ENCODE measurements at places on chromosomes 6 and 20.

- no peak for DNase-seq
Measured at GRCh38 chr20:56925831-56926170, 296.7 kb downstream of the TFAP2C start.

GRCh38 chr6:43338243-43338642, 29.6 kb upstream of the CRIP3 start:
- DNase-seq = no peak

- no peak for DNase-seq
Measured at GRCh38 chr20:49620364-49621240, 52.7 kb upstream of the PTGIS start.

- DNase-seq = no peak
Measured at GRCh38 chr6:1579096-1579495, 30.6 kb upstream of the FOXC1 start.

GRCh38 chr20:47879771-47880170, 94.5 kb upstream of the SULF2 start:
- DNase-seq = no peak

DNA sequence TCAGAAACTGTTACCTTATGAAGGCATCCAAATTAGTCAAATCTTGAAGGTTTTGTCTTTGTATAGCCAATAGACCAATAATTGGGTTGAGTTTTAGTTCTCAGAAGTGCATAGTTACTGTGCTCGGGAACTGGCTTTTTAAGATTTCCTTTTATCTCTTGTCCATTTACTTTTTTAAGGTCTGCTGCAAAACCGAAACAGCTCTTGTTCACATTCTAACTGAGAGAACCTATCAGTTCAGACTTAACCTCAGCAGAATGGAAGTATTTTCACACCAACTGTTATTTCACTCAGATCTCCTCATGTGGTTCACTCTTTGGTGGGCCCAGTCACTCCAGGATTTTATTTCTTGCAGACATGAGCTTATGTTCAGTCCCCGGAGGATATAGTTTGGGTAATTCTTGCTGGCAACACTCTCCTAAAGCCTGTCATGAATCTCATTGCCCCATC, 55.5 kb downstream of the TPBG start:
- no peak for DNase-seq

GRCh38 chr6:125107896-125108295, 45.7 kb upstream of the TPD52L1 start:
- no peak for DNase-seq

DNA sequence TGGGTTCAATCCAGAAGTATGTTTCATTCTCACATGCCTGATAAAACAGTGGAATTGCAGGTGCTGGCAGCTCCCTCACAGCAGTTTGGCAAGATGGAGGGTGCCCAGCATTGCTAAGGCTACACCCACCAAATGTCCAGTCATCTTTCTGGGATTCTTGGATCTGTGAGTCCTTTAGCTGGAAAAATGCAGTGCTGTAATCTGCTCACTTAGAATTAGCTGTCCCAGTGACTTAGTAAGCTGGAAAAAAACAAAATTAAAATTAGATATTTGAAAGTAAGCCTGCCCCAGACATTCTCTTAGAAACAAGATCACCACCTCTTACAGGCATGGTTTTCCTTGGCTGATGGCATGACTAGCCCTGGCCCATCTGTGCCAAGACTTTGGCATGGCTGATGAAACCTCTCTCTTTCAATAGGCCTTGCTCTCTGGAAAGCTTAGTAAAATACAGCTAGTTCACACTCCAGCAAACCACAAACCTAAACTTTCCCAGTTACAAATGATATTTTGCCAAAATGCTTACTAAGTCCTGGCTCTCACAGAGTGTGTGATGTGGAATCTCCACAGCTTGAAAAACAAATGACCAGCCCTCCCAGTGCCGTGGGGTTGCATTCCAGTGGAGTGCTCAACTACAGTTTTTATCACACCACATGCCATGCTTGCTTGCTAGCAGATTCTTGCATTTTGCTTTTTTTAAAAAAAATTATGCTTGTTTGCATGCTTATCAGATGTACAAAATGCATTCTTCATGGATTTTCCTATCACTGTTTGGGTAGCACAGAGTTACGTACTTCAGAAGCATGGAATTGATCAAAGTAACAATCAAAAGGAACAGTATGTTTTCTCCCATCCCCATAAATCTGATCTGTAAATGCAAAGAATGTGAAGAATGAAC, 261.5 kb downstream of the EYA4 start:
- no peak for DNase-seq

DNA sequence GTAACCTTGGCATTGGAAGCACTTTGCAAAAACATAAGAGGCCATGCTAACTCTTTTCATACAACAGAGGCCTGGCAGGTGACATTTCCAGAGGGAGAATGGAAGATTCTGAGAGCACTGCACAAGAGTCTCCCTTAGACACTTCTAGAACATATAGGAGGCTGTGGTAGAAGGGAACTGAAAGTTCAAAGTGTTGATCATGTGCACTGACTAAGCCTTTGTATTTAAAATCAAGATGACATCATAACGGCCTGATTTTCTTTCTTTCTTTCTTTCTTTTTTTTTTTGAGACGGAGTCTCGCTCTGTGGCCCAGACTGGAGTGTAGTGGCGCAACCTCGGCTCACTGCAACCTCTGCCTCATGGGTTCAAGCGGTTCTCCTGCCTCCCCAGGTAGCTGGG, 26.8 kb upstream of the DNAAF9 start:
- no peak for DNase-seq

DNA sequence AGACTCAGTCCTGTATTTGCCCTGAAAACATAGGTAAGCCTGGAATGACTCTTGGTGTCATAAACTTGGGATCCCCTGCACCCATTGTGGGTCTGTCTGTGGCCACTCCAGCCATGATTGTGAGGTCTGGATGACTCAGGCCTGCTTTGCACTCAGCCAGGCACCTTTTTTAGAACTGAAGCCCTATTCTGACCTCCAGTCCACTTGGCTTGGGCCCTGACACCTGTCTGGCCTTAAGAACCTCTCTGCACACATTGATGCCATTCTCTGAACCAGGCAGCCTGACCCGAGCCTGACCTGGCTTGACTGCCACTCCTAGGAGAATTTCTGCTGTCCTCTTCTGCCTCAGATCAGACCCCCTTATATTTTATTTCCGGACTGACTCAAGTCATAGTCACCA, 383.7 kb downstream of the MAFB start:
- DNase-seq = no peak

DNA sequence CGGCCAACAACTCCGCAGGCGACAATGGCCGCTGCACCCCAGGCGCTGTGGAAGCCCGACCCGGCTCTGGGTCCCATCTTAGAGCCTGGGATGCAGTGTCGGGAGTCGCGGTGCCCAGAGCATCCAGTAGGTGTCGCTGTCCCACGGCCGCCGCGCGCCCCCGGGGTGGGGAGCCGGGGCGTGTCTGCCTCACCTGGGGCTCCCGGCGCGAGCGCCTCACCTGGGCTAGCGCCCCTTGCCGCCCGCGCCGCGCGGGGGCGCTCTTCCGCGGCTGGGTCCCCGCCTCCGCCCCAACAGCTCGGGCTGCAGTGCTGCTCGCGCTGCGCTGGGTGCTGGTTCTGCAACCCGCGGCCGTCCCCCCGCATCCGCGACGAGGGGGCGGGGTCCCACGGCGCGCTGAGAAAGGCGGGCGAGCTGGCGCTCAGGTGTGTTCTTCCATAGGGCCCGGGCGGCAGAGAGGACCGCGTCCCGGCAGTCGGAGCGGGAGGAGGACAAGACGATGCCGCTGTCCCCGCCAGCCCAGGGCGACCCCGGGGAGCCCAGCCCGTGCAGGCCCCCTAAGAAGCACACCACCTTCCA, at the start of gene CRYBG1:
Gene CRYBG1, plus strand, starts transcription at position 308 of the 579 bp plus-strand sequence. Its CDS starts 192 bp downstream, at position 500.
- peak; percentile 40 for DNase-seq

GRCh38 chr20:4548552-4548951, 173.2 kb upstream of the PRND start:
- no peak for DNase-seq

- no peak for DNase-seq
Measured at GRCh38 chr6:129641344-129641743, 68.6 kb downstream of the ARHGAP18 start.

DNA sequence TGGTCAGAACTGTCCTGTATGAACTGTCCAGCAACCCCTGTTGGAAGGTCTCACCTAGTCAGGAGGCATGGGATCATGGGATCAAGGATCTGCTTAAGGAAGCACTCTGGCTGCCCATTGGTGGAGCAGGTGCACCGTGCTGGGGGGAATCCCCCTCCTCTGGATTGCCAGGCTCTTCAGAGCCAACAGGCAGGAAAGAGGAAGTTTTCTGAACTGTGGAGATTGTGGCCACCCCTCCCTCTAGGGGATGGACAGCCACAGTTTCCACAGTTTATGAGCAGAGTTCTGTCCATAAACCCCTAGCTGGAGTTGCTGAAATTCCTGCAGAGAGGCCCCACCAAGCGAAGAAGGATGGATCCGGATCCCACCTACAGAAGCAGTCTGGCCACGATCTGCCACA, 13.0 kb upstream of the HLA-DQB1 start:
- DNase-seq = no peak

GRCh38 chr6:149484733-149485700, at the start of gene ZC3H12D:
Gene ZC3H12D (minus strand): TSS chr6:149485014. CDS start chr6:149474543, 10,471 bp downstream.
- DNase-seq = peak; percentile 32

- DNase-seq = no peak
Measured at GRCh38 chr20:35490736-35491181, 35.4 kb downstream of the CEP250 start.

DNA sequence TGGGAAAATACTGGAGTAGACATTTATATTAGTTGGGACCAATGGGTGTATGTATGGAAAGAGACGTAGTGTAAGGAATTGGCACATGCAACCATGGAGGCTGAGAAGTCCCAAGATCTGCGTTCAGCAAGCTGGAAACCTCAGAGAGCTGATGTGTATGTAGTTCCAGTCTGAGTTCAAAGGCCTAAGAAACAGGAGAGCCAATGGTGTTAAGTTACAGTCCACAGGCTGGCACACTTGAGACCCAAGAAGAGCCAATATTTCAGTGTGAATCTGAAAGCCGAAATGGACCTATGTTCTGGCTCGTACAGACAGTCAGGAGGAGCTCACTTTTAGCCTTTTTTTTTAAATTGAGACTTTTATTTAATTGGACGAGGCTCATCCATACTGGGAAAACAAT, 244.2 kb downstream of the CDKAL1 start:
- DNase-seq = no peak

DNA sequence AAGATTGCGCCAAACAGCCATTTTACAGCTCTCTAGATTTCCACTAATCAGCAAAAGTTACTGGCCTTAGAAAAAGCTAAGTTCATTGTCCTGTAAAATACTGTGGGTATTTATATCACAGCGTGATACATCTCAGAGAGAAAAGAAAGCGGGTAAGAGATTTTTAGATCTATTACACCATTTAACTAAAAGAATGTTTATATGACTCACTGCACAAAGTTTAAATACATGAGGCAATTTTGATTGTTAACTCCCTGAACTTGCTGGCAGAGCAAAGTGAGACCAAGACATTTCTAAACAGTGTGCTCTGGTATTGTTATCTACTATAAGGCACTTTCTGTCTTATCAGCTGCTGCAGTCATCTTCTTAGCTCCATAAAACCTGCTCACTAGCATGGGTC, 314.3 kb downstream of the EPHA7 start:
- no peak for DNase-seq

DNA sequence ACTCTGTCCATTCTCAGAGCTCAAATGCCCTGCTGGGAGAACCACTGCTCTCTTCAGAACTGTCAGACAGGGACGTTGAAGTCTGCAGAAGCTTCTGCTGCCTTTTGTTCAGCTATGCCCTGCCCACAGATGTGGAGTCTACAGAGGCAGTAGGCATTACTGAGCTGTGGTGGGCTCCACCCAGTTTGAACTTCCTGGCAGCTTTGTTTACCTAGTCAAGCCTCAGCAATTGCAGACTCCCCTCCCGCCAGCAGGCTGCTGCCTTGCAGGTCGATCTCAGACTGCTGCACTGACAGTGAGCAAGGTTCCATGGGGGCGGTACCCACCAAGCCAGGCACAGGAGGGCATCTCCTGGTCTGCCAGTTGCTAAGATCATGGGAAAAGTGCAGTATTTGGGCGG, 21.8 kb upstream of the UFL1 start:
- peak; percentile 18 for DNase-seq

GRCh38 chr6:72677740-72678139, 55.9 kb downstream of the KCNQ5 start:
- DNase-seq = no peak

DNA sequence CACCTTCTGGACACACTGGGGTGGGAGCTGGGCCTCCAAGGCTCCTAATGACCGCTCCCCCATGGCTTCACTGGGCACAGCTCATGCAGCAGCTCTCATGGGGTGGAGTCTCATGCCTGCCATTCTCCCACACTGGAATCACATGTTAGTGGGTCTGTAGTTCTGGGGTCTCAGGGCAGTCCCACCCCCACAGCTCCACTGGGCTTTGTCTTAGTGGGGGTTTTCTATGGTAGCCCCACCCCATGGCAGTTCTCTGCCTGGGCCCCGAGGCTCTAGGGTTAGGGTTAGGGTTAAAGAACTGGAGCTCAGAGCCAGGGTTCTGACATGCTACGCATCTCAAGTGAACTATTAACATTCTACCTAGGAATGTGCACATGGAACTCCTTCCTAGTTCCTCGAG, 139.0 kb downstream of the PCSK2 start:
- DNase-seq = no peak
